ENCODE measurements at places on chromosomes 2 and 18.
A peak's percentile ranks its signal among the peaks of the same experiment; 100 is the strongest.

DNA sequence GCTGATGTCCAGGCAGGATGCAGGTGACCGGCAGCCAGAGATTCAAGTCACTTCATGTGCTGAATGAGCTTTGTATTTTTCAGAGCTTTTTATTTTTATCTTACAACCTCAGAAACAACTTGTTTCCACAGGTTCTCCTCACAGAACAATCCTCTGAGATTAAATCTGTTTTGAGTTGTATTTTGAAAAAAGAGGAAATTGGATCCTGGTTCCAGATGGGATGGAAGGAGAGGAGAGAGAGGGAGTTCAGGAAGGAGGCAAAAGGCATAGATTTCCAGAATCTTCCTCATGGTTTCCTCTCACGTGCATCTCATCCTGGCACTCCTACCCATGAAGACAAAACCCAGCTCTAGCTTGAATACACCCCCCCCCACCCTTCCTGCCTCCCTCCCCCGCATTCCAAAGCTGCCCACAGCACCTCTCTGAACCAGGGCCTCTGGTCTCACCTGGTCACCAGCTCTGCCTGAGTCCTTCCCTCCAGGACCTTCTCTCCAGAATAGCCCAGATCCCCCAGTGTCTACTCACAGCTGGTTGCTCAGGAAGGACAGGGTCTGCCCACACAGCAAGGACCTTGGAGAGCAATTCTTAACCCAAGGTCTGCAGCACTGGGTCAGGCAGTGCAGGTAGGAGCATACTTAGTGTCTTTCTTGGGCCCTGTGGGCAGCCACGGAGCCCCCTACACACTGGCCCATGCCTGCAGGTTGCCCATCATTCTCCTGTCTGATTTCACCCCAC, 104.7 kb downstream of the ZFP36L2 start:
- DNase-seq = no peak

DNA sequence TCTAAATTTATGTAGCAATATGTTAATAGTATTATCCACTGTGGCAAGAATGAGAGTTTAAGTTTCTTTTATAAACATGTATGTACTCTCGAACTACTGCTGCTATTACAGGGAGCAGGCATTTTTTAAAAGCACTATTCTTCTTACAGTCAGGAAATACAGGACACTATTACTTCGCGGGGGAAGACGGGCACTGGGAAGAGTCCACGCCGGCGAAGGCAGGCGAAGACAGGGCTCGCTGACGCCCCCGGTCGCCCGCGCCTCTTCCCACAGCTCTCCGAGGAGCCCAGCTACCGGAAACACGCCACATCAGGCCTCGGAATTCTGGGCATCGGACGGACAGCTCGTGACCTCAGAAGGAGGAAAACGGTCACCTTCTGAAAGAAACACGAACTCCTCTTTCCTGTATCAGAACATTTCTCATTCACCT, 90.2 kb downstream of the FAM161A start:
- DNase-seq = peak; percentile 76

- DNase-seq = no peak
Measured at GRCh38 chr2:224211791-224212190, 172.7 kb upstream of the SERPINE2 start.

- DNase-seq = no peak
Measured at GRCh38 chr2:75828826-75829225, 118.1 kb upstream of the GCFC2 start.

DNA sequence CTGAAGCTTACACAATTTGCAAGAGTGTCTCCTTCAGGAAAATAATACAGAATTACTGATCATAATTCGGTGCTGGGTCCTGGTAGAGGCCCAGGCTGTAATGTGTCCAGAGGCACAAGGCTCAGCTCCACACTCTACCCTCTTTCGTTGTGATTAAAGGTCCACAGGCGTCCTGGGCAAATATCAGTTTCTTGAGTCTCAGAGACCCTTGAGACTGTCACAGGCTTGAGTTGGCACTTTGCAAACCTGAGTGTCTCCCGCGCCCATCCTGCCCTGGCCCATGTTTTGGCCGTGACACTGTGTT, 46.9 kb upstream of the SMAD7 start:
- no peak for DNase-seq

GRCh38 chr2:225841314-225841713, 441.8 kb downstream of the NYAP2 start:
- DNase-seq = no peak

GRCh38 chr2:238754259-238754658, 93.6 kb upstream of the TWIST2 start:
- DNase-seq = peak; percentile 21

- DNase-seq = peak; percentile 29
Measured at GRCh38 chr2:70887550-70888246, 48.0 kb upstream of the ATP6V1B1 start.

- no peak for DNase-seq
Measured at GRCh38 chr18:42860011-42860410, 255.5 kb downstream of the RIT2 start.

- no peak for DNase-seq
Measured at GRCh38 chr18:29156531-29156930, 979.6 kb upstream of the CDH2 start.
